ENCODE measurements at places on chromosomes 3 and 15. TPM values are rescaled to one million over a fixed set of nuclear protein-coding genes. Genes with fewer than 3 reads are reported as not detected.

DNA sequence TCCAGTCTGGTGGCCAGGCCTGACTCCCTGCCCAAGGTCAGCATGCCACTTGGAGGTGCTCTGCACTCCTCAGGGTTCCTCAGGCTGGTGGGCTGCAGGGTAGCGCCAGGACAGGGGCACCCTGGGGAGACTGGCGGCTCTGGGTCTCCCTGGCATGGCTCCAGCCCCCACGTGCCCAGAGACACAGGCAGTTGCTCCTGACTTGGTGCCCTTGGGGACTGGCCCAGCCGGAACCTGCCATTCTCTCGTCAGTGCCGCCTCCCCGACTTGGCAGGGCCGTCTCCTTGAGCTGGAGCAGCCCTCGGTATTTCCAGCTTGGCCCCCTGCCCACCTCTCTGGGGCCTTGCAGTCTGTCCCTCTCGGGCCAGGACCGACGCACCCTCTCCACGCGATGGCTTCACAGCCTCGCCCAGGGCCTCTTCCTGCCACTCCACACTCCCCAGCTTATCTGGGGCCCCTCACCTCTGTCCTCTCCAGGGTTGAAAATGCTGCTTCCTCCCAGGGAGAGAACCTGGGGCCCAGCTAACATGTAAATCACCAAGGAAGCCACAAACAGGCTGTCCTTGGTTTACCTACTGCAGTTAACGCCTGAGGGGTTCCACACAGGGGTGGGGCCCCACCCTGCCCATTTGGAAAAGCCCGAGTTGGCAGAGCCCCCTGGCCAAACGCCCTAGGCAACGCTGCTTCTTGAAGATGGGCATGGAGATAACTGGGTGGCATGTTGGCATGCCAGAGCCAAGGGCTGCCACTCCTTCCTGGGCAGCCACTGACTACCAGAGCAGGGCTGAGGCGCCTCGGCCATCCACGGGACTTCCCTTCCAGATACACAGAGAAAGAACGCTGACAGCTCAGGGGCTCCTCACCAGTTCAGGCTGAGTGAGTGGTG lies 61.4 kb downstream of the SMAD6 start:
- H3K27ac ChIP-seq: peak overlapping the region; percentile 42
- H3K4me3 ChIP-seq: no peak overlapping the region

GRCh38 chr3:79040701-79041100 lies 727.1 kb downstream of the ROBO1 start:
- no peaks in the 10 kb centered on the region for H3K27me3 ChIP-seq
- no peak overlapping the region for H3K4me3 ChIP-seq
- peak overlapping the region; percentile 82 for H3K27ac ChIP-seq

Gene NDUFB5
- 35.3 TPM for polyA plus RNA-seq

GRCh38 chr3:129749692-129750091 lies 143.2 kb upstream of the PLXND1 start:
- no peaks in the 10 kb centered on the region for H3K36me3 ChIP-seq
- no peaks in the 10 kb centered on the region for H3K27me3 ChIP-seq
- no peak for DNase-seq
- H3K4me3 ChIP-seq: no peak overlapping the region
- no peak overlapping the region for H3K27ac ChIP-seq
- no peaks in the 10 kb centered on the region for H3K4me1 ChIP-seq

Gene LRRIQ4
- not detected for polyA plus RNA-seq

Gene PLSCR5
- not detected for polyA plus RNA-seq

DNA sequence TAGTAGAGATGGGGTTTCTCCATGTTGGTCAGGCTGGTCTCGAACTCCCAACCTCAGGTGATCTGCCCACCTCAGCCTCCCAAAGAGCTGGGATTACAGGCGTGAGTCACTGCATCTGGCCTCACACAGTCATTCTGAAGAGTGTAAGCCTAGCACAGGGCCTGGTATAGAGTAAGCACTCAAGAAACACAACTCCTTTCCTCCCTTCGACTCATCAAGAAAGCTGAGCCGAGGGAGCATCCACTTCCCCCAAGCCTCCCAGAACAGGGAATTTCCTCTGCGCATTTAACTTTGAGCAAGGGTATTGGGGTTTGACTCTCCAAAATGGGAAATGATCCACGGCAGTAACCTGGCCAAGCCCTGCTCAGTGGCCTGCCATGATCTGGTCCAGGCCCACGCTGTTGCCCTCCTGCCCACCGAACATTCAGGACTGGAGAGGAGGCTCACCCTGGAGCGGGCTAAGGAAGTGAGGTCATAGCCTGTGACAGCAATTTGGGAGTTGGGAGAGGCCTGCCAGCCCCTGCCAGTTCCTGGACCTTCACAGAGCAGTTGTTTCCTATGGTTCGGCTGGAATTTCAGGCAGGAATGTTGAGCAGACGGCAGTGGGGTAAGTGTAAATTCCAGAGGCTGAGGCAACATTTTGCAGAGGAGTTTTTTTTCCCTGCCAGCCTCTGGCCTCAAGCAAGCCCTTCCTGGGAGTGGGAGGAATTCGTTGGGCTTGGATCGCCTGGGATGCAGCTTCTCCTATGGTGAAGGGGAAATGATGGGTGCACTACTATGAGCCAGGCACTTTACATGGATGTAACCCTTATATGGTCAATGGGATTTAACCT lies 21.2 kb upstream of the SMAD3 start:
- no peak overlapping the region for H3K4me3 ChIP-seq
- H3K27ac ChIP-seq: peak overlapping the region; percentile 48
- H3K36me3 ChIP-seq: no peaks in the 10 kb centered on the region
- peaks cover 12% of the 10 kb centered on the region for H3K4me1 ChIP-seq
- no peak for DNase-seq
- no peaks in the 10 kb centered on the region for H3K27me3 ChIP-seq

DNA sequence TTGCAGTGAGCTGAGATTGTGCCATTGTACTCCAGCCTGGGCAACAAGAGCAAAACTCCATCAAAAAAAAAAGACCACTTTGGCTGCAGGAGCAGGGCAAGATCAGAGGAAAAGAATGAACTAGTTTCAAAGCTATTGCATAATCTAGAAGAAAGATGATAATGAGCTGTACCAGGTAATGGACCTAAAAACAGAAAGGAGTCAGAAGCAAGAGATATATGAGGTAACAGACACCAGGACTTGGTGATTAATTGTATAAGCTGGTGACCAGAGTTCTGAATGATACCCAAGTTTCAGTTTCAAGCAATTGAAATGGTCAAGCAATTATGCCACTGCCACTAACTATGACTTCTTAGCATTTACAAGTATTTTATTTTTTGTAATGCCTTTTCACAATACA lies 2.9 kb downstream of the POLQ start:
- no peak for DNase-seq
- no peak overlapping the region for H3K4me3 ChIP-seq
- no peaks in the 10 kb centered on the region for H3K4me1 ChIP-seq

DNA sequence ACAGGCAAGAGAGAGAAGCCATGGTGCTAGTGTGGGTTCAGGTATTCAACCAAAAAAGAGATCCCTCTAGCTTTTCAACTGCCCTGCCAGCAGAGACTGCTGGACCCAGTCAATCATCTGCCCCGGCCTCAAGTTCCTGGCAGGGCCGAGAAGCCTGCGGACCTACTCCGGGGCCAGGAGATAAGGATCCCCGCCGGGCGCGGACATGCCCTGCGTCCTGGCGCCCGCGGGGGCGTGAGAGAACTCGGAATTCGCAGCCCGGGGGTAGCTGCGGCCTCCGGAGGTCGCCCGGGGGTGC lies 821 bp upstream of the MAGI1 start:
- peak overlapping the region; percentile 78 for H3K27ac ChIP-seq
- H3K4me1 ChIP-seq: peaks cover 16% of the 10 kb centered on the region
- H3K4me3 ChIP-seq: peak overlapping the region; percentile 93

DNA sequence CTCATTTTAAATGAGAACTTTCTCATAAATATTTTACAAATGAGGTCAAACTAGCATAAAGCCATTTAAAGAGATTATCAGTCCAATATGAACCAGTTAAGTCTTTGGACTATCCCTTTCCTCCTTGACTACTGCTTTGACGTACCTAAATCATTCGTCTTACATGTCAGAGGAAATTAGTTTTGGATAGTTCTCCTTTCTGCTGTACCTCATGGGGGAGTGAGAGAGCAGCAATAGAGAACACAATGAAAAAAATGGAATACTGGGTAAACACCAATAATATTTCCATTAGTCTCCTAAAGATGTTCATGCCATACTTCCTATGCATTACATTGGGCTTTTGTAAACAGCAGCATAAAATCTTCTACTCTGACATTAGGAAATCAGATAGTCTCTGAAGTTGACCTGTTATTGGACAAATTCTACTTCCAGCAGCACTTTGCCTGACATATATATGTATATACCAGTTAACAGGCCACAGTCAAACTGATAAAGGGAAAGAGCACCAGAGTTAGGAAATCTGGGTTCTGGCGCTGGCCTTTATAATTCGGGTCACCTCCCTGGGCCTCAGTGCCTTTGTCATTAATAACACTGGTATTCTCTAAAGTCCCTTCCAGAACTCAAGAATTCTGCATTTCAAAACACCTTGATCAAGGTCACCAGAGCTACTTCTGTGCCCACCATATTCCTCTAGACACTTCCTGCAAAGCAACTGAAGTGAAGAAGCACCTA lies 26.8 kb downstream of the TIMMDC1 start:
- no peaks in the 10 kb centered on the region for H3K27me3 ChIP-seq
- H3K4me1 ChIP-seq: no peaks in the 10 kb centered on the region
- H3K27ac ChIP-seq: no peak overlapping the region
- H3K4me3 ChIP-seq: no peak overlapping the region
- H3K36me3 ChIP-seq: peaks cover 41% of the 10 kb centered on the region
